Substantia nigra (tissue), 51 donors: ENCODE measurements at places on chromosomes 7 and 10.

- DNase-seq, result no peak
Observed at GRCh38 chr10:74322141-74322540, 171.1 kb downstream of the ADK start.

DNA sequence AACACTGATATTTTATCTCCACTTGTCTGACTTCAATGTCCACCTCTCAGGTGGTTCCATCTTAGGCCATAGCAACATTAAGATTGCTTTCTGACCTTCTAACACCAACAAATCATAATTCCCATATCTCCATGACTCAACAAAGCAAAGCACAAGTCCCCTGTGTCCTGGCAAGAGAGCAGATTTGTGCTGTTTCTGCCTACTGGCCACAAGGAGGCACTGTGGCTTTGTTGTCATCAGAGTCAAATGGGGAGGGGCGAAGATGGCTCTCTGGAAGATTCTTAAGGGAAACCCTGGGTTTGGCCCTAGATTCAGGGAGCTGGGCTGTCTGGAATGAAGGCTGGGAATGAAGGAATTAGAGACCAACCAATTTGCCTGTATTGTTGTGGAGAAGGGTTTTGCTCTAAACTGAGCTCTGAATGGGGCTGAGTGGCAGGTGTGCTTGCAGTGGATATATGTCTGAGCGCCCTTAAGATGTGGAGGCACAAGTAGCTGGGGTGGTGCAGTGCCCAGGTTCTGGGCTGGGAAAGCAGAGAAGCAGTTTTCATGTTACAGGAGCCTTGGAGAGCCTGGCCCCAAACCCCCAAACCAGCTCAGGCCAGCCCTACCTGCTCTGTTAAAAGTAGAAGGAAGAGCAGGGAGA, 154.8 kb upstream of the PRSS58 start:
- no peak for DNase-seq

GRCh38 chr10:78757344-78757925, 311.3 kb upstream of the ZMIZ1 start:
- no peak for DNase-seq

DNA sequence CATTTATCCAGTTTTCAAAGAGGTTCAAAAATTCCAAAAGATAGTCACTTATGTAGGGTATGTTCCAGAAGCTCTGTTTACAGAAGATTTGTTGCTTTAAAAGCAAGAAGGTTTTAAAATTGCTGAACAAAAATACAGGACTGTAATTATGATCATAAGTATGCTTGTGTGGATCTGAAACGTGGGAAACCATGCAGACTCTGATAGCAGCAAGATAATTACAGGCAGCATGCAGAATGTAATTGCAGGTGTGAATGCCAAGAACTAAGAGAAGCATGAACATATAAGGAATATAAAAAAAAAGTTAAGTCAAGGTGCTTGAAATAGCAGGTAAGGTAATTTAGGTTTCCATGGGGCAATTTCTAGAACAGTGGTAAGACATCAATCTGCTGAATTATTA, 405.7 kb downstream of the ARL4A start:
- DNase-seq, result no peak
